ENCODE measurements at places on chromosomes 1 and 21. TPM values are rescaled to one million over a fixed set of nuclear protein-coding genes. Genes with fewer than 3 reads are reported as not detected.

Gene CYB5RL
- total RNA-seq: 3.5 TPM

- no peak for DNase-seq
Observed at GRCh38 chr1:239457491-239458143, 71.2 kb downstream of the CHRM3 start.

Gene ALG6
- total RNA-seq: 5.4 TPM

Gene SLFNL1
- not detected for total RNA-seq

GRCh38 chr1:228691211-228691610 is 44.1 kb upstream of the RHOU start:
- no peak for DNase-seq

DNA sequence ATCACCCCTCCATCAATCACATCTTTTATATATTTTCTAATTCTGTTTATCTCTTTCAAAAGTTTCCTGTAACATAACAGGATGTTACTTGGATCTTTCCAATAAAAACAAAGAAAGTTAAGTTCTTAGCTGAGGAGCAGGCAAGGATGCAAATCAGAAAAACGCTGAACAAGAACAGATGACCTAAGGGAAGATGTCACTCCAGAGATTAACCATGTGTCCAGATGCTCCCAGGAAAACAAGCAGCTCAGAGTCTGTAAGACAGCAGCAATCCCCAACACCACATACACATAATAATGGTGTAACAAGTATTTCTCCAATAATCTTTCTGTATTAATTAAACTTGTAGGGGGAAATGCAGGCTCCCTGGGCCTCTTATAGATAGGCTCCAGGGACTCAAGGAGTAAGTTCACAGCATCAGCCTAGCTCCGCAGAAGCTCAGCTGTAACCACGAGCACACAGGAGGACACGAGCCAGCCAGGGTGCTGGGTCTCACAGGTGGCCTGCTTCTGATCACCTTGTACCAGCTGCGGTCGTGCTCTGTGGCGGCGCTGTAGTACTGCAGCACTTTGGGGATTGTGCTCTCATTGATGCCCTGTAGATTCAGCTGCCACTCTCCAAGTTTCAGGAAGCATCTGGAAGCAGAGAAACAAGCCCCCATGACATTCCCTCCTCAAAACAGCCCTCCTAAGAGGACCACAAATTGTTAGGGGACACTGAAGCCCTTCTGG is 33.1 kb upstream of the EXOSC10 start:
- no peak for DNase-seq

- DNase-seq: no peak
Observed at GRCh38 chr1:218850367-218850766, 323.3 kb upstream of the LYPLAL1 start.

Gene KIF26B
- total RNA-seq: 0.35 TPM

DNA sequence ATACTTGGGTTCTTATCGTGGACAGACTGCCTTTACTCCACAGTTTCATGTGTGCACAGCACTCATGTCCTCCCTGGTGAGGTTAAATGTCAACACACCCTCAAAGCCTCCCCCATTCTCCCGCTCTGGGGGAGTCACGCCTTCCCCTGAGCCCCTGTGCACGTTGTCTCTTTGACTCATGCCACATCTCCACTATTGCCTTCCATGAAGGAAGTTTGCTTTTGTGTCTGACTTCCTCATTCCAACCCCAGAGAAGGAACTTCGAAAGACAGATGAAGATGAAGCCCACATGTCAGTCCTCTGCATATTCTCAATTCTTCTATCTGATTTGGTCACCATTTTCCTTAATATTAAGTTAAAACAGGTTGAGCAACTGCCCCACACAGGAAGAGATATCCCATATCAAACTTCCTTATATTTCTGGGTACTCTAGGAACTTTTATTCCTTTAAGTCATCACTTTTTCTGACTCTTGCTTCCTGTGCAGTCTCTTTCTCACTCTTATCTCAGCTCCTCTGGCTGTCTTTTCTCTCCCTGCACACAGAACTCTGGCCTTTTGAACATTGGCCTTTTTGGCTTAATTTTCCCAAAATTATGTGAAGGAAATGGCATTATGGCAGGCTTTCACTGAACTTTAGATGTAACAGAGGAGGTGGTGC is 41.5 kb downstream of the C4BPA start:
- no peak for DNase-seq
